Stimulated activated memory B cell treated with anti-CD40 and anti-IgM and Interleukin-4, amounts not matched to agents 10 μg/mL and 1 μg/mL and 100 μg/mL, for 72 hours (primary cell): ENCODE measurements at places on chromosomes 11 and 22.

DNA sequence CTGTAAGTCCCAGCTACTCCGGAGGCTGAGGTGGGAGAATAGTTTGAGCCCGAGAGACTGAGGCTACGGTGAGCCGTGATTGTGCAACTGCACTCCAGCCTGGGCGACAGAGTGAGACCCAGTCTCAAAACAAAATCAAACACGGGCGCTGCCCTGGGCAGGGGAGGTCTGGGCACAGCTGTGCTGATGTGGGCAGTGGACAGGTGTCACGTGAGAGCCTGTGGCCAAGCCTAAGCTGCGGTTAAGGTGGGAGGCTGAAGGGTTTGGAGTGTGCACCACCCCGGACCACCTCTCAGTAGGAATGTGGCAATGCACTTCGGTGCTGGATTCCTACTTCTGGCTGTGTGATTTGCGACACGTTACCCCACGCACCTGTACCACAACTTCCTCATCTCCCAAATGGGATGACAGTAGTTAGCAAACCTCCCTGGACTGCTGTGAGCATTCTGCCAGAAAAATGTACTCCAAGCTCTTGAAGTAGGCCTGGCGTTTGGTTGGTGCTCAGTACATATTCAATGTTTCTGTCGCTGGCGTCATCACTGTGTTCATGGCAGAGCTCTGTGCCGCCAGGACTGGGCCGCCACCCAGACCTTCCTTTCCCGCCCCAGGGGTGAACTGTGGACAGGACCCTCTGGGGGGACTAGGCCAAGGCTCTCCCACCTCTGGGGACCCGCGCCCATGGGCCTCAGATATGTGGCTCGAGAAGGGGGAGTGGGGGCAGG, 807 bp upstream of the ZNF74 start:
- H3K36me3 ChIP-seq, result no peaks in the 10 kb centered on the region
- peak; percentile 4 for ATAC-seq

DNA sequence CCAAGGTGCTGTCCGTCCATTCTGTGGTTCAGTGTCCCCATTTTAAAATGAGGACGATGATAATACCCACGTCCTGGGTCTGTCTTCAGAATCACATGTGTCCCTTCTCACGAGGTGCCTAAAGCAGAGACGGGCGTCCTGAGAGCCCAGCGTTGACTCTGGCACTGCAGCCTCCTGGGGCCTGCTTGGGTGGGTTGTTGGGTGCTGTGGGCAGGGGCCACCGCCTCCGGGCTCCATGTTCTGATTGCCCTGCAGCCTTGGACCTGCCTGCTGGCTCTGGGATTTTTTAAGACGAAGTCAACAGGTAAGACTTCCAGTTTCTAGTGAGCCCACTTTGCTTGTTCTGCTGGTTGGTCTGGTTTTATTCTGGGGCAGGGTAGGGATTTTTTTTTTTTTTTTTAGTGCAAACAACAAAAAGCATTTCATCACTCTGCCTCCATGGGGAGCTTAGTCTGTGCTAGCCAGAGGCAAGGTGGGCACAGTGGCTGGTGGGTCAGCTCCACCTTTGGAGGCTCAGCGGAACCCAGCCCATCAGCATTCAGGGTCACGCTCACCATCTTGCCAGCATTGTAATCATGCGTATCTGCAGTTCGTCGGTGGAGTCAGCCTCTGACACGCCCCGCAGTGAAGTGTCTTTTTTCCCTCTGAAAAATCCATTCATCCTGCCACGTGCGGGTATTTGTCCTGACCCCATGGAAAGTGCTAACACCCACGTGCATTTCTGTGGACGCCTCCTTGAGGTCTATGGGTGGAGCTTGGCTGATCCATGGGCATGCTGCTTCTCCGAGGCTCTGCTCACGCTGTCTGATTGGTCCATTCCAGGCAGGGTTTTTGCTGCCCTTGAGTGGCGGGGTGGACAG, 28.3 kb downstream of the NADSYN1 start:
- H3K36me3 ChIP-seq, result peaks cover 96% of the 10 kb centered on the region
- H3K27me3 ChIP-seq, result no peaks in the 10 kb centered on the region
- H3K4me1 ChIP-seq, result no peaks in the 10 kb centered on the region
- H3K4me3 ChIP-seq, result no peak overlapping the region
- ATAC-seq, result no peak
- H3K27ac ChIP-seq, result no peak overlapping the region

DNA sequence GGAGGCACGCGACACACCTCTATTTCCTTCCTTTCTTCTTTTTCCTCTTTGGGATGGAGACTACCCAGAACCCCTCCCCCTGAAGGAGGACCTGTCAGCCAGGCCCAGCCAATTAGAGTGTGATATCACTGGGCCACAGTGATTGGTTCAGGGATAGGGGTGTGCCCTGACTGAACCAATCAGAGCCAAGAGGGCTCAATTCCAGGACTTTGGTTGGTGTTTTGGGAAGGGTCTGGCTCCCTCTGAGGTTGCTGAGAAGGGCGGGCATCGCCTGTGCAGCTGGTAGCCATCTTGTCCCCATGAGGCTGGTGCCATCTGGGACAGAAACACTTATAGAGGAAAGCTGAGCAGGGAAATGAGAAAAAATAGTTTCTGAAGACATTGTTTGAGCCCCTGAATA, 71.4 kb downstream of the CHST1 start:
- H3K4me1 ChIP-seq, result no peaks in the 10 kb centered on the region
- peaks cover 30% of the 10 kb centered on the region for H3K27me3 ChIP-seq
- H3K27ac ChIP-seq, result no peak overlapping the region
- H3K36me3 ChIP-seq, result no peaks in the 10 kb centered on the region
- no peak for ATAC-seq

DNA sequence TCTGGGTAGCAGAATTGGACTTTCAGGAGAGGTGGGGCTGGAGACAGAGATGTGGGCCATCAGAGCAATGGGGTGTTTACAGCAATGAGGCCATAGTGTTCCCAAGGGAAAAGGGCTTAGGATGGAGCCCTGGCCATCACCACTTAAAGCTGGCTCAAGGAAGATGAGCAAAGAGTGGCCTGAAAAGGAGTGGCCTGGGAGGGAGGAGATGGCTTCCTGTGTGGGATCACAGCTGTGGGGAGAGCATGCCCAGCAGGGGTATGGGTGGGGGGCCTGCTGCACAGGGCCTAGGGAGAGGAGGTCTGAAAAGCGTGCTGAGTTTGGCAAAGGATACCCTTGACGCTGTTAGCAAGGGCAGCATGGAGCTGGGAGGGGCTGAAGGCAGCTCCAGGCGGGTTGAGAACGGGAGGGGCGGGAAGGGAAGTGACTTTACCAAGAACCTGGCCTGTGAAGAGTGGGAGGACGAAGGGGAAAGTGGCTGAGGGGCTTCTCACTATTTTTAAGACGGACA, 13.9 kb downstream of the LRRC32 start:
- peaks cover 24% of the 10 kb centered on the region for H3K4me1 ChIP-seq
- no peak for ATAC-seq
- peaks cover 53% of the 10 kb centered on the region for H3K36me3 ChIP-seq
- H3K27ac ChIP-seq, result no peak overlapping the region
- H3K4me3 ChIP-seq, result no peak overlapping the region

DNA sequence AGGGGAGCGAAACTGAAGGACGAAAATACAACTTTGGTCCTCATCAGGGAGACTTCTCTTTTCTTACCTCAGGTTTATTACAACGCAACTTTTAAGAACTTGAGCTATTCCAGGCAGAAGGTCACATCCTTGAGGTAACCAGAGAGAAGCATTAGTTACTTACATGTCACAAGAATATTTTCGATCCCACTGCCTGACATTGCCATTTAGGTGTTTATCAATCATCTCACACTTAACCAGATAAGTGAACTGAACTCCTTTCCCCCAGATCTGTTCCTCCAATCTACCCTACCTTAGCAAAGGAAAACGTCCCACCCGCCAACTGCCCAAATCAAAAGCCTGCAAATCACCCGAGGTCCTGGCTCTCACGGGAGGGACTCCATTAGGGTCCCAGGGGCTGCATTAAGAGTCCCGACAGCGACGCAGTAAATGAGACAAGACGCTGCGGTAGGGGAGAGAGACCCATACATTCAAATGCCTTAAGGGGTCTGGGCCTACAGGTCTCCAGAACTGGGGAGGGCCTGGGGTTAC, 734 bp downstream of the ZNF280B start:
- H3K27me3 ChIP-seq, result no peaks in the 10 kb centered on the region
- H3K4me1 ChIP-seq, result peaks cover 22% of the 10 kb centered on the region
- no peak for ATAC-seq
- H3K36me3 ChIP-seq, result peaks cover 22% of the 10 kb centered on the region
- peak overlapping the region; percentile 54 for H3K27ac ChIP-seq

DNA sequence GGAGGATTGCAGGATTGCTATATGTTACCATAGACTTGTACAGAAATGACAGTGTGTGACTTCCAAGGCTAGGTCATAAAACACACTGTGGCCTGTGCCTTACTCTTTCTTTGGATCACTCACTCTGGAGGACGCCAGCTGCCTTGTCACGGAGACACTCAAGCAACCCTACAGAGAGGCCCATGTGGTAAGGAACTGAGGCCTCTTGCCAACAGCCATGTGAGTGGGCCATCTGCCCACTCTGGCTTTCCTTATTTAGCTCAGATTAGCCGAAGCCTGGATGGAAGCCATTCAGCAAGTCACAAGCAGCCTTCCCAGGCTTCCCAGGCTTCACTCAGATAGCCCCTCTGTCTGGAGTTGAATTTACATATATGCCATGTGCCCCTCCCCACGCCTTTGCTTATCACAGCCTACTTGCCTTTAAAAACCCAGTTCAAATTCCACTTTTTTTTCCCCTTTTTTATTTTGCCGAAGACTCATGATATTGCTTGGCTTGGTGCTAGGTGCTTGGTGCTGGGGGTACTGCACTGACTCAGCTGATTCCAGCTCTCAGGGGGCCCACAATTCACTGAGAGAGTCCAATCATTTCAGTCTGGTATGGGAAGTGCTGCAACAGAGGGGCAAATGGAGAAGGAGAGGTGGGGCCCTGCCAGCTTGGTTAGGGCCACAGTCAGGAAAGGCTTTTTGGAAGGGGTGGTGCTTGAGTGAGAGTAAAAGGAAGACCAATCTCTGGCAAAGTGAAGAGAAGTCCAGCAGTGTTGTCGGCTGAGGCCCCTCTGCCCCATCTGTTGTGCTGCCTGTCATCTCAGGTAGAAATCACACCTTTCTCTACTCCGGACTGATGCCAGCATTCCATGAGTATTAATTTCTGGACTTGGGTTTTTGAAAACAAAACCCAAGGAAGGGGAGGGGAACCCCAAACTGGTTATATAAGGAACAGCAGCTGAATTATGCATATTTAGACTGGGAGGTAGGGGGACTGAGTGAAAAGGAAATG, 14.5 kb upstream of the P4HA3 start:
- H3K4me1 ChIP-seq, result peaks cover 8% of the 10 kb centered on the region
- H3K4me3 ChIP-seq, result no peak overlapping the region
- no peak for ATAC-seq
